ENCODE measurements at places on chromosomes 2 and 18.

DNA sequence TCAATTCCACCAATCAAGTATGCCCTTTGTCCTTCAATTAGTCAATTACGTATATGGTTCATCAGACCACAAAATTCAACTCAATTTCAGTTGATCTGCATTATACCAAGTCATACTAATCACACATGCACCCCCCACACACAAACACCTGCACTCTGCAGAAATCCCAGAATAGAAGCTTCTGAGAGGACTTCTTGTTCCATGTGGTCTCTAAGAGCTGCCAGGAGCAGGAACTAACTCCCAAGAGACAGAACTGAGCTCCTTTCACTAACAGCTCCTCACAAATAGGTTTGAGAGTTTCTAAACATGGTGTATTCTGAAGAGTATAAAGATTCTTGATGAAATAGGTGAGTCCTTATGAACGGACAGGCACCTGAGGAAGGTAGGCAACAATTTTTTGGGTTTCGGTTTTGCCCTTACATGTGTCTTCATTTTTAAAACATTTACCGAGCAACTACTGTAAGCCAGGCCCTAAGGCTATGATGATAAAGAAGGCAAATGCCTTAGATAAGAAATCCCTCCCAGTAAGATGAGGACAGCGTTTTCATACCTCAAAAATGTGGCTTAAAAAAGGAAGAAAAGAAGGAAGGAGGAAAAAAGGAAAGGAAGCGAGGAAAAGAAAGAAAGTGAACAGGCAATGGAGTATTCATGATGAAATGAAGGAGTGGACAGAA is 183.1 kb downstream of the PID1 start:
- no peak for DNase-seq

GRCh38 chr18:12336171-12336613 is 28.2 kb downstream of the TUBB6 start:
- no peak for DNase-seq

DNA sequence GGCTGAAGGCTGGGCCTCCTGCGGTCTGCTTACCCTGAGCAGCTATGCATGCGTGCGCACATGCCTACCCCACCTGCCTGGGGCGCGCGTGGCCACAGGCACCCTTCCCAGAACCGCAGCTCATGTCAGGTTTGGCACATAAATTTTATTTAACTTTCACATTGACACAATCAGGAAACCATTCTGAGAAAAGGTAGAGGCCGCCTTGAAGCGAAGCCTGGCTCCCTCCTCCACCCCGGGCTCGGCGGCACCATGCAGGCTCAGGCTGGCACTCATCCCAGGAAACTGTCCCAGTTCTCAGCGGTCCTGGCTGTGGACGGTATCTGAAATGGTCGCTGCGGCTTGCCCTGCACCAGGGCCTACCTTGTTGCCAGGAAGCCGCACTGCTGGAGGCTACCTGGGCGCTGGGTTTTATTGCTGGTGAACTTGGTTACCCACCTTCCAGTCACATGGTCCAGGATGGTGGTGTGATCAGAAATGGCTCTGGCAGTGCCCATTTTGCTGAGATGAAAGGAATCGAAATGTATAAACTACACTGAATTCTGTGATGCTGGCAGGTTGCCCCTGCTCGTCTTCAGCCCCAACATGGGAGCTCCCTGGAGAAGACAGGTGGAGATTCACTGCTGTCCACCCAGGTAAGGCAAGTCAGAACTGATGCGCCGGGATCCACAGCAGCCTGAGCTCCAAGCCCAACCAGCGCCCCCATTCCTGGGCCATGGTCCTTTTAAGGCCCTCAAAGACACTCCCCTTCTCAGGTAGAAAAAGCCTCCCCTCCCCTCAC is 25.5 kb downstream of the CHST10 start:
- no peak for DNase-seq

DNA sequence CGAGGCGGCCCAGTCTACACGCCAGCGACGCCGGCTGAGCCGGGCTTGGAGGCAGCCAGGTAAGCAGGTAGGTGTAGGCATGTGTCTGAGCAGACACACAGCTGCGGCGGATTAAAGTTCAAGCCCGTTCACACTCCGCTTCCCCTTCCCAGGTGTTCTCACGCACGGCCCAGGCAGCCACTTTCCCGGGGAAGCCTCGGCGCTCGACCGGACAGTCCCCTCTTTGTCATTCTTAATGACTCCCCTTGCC is 367 bp downstream of the TGFA start:
- no peak for DNase-seq

DNA sequence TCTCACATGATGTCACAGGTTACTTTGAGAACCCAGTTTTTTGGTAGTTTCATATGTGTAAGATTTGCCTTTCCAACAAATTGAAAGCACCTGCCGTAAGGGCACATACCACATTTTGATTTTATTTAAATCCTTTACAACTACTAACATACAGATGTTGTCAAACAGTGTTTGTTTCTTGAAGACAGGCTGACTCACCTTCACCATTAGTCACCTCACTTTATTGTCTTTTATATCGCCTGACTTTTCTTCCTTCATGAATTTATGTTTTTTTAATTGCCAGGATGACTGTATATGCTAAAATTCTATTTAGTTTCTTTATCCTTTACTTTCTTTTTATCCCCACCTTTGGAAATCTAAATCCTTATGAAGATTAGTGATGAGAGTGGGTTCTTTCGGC is 886.7 kb downstream of the SUCLG1 start:
- no peak for DNase-seq

All from WERI-Rb-1 (cell line).